T-helper 2 cell treated with Interferon-gamma antibody and Interleukin-4, amounts not matched to agents 5 μg/mL and 100 μg/mL, for 36 hours (primary cell): ENCODE measurements at places on chromosomes 11 and 22.

- no peak for DNase-seq
- H3K4me3 ChIP-seq: no peak overlapping the region
- no peak overlapping the region for H3K27ac ChIP-seq
- H3K36me3 ChIP-seq: no peaks in the 10 kb centered on the region
- H3K27me3 ChIP-seq: no peaks in the 10 kb centered on the region
These were observed 309.2 kb downstream of the FAT3 start for GRCh38 chr11:92533657-92534335.

GRCh38 chr11:12803086-12803826 lies 129.0 kb downstream of the TEAD1 start:
- no peak overlapping the region for H3K27ac ChIP-seq
- no peaks in the 10 kb centered on the region for H3K36me3 ChIP-seq
- peaks cover 50% of the 10 kb centered on the region for H3K27me3 ChIP-seq
- peaks cover 5% of the 10 kb centered on the region for H3K4me1 ChIP-seq

DNA sequence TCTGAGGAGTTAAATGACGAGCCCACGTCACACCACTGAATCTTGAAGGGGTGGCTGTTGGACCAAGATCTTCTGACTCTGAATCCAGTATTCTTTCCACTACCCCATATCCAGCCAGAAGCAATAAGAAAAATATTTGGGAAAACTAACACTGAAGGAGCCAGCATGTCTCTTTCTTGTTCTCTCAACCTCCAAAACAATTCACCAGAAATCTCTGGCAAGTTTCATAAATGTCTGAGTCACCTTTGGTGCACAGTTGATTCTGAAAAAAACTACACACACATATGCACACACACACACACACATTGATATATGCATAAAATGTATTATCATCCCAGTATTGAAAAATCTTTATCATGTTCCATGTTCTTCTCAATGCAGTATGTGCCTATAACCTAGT lies 104.3 kb upstream of the BLID start:
- H3K36me3 ChIP-seq: no peaks in the 10 kb centered on the region
- no peak for DNase-seq
- H3K27ac ChIP-seq: no peak overlapping the region

GRCh38 chr22:28243539-28243938 lies 324.5 kb upstream of the PITPNB start:
- H3K4me3 ChIP-seq: no peak overlapping the region
- no peak for DNase-seq
- no peaks in the 10 kb centered on the region for H3K4me1 ChIP-seq
- H3K36me3 ChIP-seq: no peaks in the 10 kb centered on the region

DNA sequence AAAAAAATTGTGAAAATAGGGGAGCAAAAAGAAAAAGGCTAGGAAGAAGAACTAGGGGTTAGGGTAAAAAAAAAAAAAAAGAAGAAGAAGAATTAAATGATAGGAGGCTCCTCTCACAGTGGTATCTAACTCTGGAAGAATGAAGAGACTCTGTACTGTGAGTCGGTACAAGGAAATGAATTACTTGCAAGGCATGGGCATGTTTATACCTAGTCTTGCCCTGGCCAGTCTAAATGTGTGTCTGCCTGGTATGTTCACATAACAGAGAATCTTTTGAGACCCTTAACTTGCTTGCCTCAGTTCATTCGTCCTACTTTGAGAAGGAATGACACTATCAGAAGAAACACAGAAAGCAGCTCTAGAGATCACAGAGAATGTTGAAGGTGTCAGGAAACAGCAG lies 159.6 kb downstream of the SWAP70 start:
- peaks cover 3% of the 10 kb centered on the region for H3K36me3 ChIP-seq
- no peaks in the 10 kb centered on the region for H3K4me1 ChIP-seq
- H3K27ac ChIP-seq: no peak overlapping the region
- DNase-seq: no peak

DNA sequence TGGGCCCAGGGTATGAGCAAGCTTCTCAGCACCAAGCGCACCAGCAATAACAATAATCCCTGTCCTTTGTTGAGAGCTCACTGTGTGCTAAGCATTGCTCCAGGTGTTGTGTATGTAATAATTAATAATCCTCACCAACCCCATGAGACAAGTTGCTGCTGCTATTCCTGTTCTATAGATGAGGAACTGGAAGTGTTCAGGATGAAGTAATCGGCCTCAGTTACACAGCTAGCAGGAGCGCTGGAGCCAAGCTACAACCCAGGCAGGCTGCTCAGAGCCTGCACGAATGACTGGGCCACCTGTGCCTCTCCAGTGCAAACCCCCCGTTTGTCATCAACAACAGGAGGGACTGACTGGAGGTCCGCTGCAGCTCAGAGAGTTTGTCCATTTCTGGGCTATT lies 35.2 kb upstream of the CECR2 start:
- peaks cover 2% of the 10 kb centered on the region for H3K4me1 ChIP-seq
- no peak overlapping the region for H3K27ac ChIP-seq
- H3K27me3 ChIP-seq: peaks cover 4% of the 10 kb centered on the region
- no peaks in the 10 kb centered on the region for H3K36me3 ChIP-seq
